ENCODE measurements at places on chromosomes 2 and 18.
A peak's percentile ranks its signal among the peaks of the same experiment; 100 is the strongest.

GRCh38 chr2:224136396-224136795 is 97.3 kb upstream of the SERPINE2 start:
- no peak for DNase-seq

- no peak for DNase-seq
Measured at GRCh38 chr2:241006412-241006811, 8.0 kb downstream of the SNED1 start.

DNA sequence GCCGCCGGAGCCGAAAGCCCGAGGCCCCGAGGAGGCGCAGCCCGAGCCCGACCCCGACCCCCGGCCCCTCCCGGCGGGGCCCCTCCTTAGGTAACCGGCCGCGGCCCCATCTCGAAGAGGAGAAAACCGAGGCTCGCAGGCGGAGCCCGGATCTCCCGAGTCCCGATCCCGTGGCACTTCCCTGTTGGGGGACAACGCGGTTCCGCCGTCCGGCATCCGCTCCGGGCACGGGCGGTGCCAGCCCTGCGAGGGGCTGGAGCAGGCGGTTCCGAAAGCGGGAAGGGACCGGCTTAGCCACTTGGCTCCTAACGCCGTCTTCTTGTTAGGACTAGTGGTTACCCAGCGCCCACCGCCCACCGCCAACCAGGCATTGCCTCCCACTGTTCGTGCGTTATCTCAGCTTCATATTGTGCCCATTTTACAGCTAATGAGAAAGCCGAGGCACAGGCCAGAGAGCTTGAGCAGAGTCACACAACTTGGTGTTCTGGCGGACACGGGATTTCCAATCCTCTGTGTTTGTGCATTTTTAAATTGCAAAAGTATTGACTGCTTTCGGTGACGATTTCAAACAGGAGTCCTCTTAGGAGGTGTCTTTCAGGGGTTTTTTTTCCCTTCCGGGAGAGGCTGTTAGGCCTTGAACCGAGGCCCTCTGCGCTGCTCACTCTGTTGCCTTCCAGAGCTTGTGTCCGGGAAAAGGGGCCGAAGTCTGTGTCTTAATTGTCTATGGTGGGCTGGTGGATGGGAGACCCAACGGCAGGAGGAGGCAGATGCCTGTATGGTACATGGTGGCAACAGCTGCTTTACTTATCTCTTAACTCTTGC is 562 bp downstream of the CENPA start:
- no peak for DNase-seq

DNA sequence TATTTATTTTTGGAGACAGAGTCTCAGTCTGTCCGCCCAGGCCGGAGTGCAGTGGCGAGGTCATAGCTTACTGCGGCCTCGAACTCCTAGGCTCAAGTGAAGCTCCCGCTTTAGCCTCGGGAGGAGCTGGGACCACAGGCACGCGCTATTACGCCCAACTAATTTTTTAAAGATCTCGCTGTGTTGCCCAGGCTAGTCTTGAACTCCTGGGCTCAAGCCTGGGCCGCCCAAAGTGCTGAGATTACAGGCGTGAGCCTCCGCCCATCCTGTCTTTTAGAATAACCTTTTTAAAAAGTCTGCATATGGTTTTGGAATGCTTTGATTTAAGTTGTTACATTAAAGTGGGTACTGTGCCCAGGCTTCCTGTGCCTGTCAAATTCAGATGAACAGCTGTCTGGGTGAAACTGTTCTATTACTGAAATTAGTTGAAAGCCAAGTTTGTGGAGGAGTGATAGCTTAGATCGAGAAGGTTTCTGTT is 944 bp downstream of the RAB3GAP1 start:
- peak; percentile 23 for DNase-seq

DNA sequence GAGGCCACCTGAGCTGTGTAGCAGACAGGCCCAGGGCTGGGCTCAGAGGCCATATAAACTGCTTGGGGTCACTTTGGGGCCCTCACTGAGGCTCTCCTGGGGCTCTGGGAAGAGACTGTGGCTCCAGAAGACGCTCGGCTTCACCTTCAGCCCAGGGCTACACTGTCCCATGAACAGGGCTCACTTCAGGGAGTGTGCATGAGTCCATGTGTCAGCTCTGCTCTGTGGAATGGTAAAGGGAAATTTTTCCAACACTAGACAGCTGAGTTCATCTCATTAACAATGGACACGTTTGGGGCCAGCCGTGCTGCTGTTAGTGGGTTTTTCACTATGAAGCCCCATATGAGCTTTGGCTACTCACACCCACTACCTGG is 65.4 kb upstream of the TFCP2L1 start:
- DNase-seq: no peak

DNA sequence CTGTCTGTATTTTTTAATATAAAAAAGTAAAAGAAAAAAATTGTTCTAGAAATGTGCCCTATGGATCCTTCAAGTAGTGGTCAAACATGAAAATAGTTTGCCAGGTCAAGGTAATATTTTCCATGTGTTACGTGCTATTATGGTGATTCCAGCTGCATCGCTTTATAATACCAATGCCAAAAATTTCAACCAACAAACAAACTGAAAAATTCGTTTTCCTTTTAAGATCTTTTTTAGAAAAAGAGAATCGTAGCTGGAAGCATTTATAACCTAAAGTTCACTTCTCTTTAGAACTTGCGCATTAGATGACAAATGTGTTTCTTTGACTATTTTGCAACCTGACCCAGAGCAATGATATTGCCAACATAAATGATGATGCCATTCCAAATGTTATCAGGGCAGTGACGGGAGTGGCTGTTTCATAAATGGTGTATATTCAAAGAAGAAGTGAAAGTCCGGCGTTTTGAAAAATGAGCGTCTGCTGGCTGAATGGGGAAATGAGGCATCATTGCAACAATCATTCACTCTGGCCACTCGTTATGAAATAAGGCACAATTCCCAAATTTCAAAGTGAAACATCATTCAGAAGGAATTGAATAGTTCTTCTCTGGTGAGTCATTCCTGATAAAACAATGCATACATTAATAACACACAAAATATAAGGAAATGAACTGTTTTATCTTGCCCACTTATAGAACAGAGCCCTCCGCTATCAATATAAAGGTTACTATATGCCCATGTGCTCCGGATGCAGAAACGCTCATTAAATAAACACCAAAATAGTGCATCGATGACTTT is 297.4 kb downstream of the TGIF1 start:
- peak; percentile 18 for DNase-seq

DNA sequence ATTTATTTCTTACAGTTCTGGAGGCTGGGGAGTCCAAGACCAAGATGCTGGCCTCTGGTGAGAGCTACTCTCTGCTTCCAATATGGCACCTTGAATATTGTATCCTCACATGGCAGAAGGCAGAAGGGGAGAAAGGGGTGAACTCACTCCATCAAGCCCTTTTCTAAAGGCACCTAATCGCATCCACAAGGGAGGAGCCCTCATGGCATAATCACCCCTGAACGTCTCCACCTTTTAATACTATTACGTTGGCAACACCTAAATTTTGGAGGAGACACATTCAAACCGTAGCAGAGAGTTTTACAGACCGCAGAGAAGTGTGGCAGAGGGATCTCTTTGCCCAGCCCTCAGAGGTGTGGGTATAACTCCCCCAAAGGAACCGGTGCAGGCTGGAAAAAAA is 142.6 kb upstream of the BCL2L11 start:
- DNase-seq: no peak

GRCh38 chr2:174750923-174751441 is 13.3 kb downstream of the CHRNA1 start:
- DNase-seq: peak; percentile 30

- DNase-seq: no peak
Measured at GRCh38 chr2:229050133-229050532, 221.0 kb downstream of the PID1 start.

- no peak for DNase-seq
Measured at GRCh38 chr2:102726128-102727087, 35.4 kb upstream of the TMEM182 start.

DNA sequence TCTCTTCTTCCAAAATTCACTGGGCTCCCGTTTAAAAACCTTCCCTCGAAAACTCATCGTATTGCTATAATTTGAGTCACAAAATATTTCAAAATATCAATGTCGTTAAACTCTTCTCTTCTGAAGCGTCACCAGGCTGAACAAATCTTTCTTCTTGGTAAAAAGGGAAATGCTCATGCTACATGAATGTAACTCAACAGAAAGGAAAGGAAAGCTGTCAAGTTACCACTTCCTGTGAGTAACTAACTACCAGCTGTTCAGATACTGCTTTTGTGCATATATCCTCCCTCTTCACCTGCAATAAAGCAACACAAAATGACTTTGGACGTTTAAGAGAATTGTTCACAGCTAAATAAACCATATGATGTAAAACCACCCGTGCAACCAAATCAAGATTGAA is 95.4 kb downstream of the DOCK10 start:
- peak; percentile 73 for DNase-seq

DNA sequence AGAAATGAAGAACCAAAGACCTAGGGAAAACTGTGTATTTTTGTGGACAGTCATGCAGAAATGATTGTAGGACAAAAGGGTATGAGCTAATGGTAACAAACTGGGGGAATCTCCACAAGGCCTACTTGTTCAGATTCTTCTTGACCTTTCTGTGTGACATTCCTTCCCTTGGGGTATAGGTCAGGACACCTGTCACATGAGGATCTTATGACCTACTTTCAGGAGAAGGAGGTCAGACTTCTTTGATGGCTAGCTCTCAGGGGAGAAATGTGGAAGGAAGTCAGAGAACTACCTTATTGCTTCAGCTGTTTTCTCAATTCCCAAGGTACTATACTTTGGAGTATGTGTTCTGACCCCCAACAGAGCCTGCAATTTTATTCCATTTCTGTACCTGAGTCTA is 40.7 kb upstream of the TANK start:
- DNase-seq: no peak

- no peak for DNase-seq
Measured at GRCh38 chr2:100953406-100954043, 48.6 kb upstream of the RPL31 start.

DNA sequence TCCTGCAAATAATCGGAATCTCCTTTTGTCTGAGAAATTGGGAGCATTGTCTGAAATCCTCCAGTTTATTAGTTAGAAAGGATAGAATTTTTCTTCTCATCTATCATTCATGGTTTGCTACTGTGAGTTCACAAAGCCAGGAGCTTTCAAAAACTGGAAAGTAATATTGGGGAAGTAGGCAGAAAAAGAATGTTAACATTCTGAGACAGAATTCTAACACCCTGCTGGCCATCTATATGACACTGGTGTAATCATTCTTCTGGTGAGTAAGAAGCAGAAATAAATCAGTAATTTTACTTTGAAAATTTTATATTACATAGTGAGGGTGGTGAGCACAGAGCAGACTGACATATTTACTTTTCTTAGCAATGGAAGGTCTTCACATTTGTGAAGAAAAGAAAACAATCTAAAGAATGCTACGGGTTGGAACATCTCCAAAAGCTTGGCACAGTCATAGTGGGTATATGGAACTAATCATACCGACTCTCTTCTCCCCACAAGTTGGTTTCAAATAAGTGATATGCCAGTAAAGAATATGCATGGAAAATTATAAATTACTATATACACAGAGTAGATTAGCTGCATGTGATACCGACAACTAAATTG is 344.9 kb downstream of the LPIN1 start:
- no peak for DNase-seq

Measured in CD4-positive, alpha-beta T cell treated with Interleukin-15 for 4 hours (primary cell).